Muscle of back (tissue), 13 donors: ENCODE measurements at places on chromosomes 1 and 21.

DNA sequence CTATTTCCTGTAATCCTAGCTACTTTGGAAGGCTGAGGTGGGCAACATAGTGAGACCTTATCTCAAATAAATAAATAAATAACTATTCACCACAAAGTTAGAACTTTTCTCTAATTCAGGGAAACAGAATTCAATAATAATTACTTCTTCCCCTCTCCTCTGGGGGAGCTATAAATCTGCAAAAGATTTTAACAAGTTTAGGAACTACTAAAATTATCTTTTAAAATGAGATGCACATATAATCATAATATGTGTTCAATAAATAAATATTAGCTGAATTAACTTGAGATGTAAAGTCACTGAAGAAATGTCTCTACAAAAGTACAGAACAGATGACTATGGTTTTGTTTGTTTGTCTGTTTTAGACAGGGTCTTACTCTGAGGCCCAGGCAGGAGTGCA is 14.1 kb downstream of the WDR47 start:
- no peak for DNase-seq

- DNase-seq = no peak
Observed at GRCh38 chr1:53549781-53550180, 90.6 kb downstream of the DMRTB1 start.

DNA sequence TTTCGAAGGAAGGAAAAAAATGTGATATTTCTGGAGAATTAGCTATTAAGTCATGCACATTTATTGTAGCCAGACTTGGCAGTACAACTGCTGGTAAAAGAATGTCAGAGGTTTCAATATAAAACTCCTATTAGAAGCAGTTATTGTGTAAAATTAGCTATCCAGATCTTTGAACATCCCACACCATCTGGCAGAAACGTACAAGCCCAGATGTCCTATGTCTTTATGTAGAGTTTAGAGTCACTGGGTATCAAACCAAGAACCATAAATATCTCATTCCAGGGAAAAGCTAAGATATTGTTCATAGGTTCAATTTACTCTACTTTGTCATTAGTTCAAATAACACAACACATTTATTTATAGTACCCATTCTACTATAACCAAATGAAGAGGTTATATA is 31.4 kb downstream of the OLFM3 start:
- DNase-seq = no peak

- DNase-seq = no peak
Observed at GRCh38 chr21:43911015-43911934, 46.3 kb downstream of the AGPAT3 start.

GRCh38 chr1:71240656-71241055 is 159.8 kb upstream of the ZRANB2 start:
- no peak for DNase-seq

GRCh38 chr1:90400131-90400530 is 317.0 kb downstream of the BARHL2 start:
- DNase-seq = no peak

GRCh38 chr1:226871636-226872327 is 1.4 kb downstream of the PSEN2 start:
- no peak for DNase-seq

GRCh38 chr1:111442457-111442856 is 6.6 kb downstream of the WDR77 start:
- no peak for DNase-seq

DNA sequence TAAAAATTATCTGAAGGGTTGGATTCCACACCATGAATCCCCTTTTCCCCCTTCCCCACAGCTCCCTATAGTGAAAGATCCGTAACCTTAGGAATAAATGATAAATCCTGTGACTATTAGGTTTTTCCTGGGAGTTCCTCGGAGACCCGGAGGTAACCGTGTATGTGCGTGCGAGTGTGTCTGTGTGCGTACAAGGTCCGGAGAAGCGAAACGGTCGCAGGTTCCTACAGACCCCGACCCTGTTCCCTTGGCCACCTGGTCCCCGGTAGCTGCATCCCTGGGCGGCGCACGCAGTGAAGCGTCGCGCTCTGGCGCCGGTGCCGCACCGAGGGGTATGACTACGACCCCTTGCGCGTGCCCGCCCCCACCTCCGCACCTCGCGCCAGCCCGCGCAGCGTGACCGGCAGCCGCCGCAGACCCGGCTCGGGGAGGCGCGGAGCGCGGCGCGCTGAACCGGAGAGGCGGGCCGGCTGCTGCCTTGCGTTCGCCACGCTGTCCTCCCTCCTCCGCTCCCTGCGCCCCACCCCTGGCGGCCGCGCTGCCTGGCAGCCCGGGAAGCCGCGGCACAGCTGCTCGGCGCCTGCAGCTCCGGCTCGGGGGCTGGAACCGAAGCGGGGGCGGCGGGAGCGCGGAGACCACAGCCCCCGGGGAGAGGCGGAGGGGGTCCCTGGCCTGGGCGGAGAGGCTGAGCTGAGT is at the start of gene AK5:
Gene AK5 (plus strand): TSS at position 529 of the 696 bp plus-strand sequence. CDS start 295 bp downstream, outside the sequence.
- peak; percentile 49 for DNase-seq

DNA sequence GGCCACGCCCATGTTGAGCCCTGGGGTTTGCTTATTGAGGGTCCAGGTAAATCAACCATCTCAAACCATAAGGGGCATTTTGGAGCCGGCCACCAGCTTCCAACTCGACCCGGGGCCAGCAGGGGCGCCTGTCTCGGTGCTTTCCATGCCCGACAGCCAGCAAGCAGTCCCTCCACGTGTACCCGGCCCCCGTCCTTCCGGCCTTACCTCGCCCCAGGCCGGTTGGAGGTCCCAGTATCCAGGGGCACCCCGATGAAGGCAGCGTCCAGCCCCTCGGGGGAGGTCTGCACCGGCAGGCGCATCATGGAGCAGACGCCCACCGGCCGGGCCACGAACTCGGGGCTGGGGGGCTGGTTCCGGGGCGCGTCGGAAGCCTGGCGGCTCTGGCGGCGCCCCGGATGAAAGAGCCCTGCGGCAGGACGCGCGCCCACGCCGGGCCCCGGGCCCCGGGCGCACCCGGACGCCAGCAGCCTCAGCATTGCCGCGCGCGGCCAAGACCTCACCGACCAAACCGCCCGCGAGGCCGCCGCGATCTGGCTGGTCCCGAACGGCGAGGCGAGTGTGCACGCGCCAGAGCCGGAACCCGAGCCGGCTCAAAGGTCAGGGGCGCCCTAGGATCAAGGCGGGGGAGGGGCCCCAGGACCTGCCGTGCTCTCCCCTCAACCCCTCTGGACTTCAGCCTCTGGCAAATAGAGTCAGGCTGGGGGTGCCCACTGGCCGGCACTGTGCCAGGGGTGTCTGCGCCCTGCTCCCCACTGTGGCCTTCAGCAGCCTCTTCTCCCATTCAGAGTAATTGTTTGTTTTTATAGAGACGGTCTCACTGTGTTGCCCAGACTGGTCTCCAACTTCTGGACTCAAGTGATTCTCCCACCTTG is at the start of gene AGMAT:
Gene AGMAT (minus strand): TSS at position 563 of the 875 bp plus-strand sequence. CDS start 84 bp downstream, at position 479.
- DNase-seq = no peak

DNA sequence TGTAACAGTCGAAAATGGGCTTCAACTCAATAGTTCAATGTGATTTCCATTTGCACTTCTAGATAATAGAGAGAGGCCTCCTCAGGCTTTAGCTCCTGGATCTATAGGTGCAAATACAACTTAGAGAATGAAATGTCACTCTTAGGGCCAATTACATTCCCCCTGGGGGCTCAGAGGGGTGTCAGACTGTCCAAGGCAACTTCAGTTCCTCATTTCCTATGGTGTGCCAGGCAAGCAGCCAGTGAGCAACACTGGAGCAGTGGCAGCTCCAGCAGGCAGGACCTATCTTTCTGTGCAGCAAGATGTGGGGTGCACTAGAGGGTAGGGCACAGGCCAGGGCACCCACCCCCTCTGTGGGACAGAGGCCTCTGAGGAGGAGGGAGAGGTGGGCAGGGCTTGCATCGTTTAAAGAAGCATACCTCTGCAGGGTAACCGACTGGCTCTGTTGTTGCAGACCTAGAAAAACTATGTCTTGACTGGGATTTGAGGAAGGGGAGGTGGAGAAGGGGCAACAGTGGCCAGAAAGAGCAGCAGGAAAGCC is 97.3 kb downstream of the SUSD4 start:
- no peak for DNase-seq

- no peak for DNase-seq
Observed at GRCh38 chr1:182303778-182304177, 87.8 kb downstream of the GLUL start.

DNA sequence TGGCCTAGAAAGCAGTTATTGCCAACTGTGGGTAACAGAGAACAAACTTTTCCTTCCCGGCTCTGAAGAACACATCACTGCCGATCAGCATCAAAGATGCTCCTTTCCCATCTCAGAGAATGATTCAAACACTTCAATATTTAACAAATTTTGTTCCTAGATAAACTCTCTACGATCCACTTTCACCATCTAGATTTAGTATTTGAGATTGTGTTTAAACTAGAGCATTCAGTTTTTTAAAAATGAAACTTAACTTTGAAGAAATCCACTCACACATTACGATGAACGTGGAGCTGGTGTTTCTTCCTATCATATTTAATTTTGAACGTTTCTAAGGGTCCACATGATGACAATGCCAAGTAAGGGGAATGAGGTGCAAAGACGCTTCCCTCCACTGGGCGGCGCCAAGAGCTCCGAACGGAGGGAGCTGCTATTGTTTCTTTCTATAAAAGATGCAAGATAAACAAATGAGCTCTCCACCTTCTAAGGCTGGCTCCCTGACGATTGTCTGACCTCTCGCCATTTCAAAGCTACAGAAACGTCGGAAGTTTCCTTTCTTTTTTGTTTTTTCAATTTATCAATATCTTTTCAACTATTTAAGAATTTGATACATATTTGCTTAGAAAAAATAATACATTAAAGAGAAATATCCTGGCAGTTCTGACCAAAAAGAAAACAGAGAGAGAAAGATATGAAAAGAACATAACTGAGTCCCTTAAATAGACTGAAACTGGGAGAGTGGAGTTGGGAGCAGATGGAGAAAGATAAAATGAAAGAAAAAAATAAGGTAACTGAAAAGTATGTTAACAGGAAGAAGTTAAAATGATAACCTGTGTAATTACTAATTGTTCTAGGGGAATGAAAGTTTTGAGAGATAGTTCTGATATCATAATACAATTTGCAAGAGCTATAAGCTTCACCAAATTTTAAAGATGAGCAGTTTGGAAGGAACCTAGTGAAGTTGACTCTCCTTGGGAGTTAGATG is 4.4 kb upstream of the BARHL2 start:
- peak; percentile 67 for DNase-seq

DNA sequence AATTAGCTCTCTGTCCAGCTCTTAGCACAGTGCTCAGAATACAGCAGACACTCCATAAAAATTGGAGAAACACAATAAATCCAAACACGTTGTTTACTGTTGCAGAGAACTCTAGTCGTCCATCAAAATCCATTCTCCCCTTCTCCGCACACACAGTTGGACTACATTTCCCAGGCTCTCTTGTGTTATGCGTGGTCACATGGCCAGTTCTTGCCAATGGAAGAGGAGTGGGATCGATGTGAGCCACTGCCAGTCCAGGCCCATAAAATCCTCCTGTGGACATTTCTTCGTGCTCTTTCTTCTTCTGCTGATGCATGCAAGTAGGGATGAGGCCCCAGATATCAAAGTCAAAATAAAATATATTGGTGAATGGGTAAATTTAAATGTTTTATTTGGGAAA is 114.3 kb upstream of the FMN2 start:
- DNase-seq = no peak

DNA sequence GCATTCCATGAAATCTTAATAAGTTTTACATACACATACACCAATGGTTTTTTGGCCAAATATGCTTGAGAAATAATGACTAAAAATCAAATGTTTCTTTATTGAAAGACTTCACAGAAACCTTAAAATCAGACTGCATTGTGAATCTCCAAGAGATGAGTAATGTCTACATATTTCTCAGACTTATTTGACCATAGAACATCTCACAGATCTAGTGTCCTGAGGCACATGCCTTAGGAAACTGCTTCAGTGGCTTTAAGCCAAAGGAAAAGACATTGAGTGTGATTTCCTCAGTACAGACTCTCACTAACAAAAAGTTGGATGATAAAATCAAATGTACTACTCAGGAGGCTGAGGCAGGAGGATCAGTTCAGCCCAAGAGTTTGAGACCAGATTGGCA is 6.2 kb upstream of the C1orf105 start:
- no peak for DNase-seq

DNA sequence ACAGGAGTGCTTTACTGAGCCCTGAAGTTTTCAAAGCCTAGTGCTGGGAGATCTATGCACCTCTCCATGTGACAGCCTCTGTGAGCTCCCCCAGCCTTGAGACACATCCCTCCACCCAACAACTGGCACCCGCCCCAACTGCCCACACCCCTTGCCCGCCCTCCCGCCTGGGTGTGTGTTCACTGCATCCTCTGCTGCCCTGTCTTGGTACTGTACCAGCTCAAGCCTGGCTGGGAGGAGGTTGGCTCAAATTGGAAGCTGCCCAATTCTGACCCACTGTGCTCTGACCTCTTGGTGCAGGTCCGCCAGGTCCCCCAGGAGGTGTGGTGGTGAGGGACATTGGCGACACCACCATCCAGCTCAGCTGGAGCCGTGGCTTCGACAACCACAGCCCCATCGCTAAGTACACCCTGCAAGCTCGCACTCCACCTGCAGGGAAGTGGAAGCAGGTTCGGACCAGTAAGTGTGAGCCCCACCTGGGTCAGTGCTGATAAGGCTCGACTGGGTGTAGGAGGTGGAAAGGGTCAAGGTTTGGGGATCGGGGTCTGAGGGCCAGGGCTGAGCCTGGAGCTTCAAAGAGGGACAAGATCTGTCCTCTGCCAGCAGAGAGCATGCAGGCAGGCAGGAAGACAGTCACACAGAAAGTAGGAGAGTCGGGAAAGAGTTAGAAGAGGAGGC is 18.0 kb downstream of the TMEM81 start:
- no peak for DNase-seq

DNA sequence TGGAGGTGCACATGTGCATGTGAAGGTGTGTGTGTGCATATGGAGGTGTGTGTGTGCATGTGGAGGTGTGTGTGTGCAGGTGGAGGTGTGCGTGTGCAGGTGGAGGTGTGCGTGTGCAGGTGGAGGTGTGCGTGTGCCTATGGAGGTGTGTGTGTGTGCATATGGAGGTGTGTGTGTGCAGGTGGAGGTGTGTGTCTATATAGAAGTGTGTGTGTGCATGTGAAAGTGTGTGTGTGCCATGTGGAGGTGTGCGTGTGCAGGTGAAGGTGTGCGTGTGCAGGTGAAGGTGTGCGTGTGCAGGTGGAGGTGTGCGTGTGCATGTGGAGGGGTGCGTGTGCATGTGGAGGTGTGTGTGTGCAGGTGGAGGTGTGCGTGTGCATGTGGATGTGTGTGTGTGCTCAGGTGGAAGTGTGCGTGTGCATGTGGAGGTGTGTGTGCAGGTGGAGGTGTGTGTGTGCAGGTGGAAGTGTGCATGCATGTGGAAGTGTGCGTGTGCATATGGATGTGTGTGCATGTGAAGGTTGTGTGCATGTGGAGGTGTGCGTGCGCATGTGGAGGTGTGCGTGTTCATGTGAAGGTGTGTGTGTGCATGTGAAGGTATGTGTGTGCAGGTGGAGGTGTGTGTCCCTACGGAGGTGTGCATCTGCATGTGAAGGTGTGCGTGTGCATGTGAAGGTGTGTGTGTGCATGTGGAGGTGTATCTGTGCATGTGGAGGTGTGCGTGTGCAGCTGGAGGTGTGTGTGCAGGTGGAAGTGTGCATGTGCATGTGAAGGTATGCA is 13.5 kb downstream of the C1orf74 start:
- no peak for DNase-seq

- no peak for DNase-seq
Observed at GRCh38 chr1:248739572-248740205, 15.9 kb downstream of the LYPD8 start.
